ENCODE measurements at places on chromosomes 1 and 21.

DNA sequence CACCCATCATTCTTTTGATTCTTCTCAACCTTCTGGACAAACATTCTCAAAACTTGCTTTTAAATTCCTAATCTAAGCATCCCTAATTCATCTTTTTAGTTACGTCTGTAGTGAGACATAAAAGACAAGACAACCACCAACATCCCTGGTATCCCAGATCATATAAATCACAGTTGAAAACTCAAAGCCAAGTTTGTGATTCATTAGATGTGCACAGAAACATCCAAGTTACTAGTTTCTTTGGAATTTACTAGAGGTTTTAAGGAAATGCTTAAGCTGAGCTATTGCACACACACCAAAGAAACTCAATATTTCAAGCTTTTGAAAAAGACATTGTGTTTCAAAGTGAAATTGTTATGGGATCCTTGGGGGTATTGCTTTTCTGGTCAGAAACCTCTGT is 47.6 kb downstream of the ATP6V1G3 start:
- DNase-seq = no peak

DNA sequence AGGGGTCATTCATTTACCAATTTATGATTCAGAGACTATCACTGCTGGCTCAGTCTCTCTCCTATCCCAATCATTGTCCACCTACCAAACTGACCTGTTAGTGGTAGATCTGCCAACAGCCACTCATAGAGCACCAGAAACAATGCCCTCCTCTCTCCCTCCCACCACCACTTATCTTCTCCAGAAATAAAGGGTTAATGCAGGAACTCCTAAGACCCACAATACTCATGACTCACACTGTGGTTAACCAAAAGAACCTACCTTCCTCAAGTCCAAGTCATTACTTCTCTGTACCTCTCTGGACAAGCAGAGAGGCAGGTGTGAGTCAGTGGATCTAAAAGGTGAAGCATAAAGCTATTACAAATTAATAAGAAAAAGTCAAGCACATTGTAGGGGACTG is 40.9 kb upstream of the CAMK1G start:
- no peak for DNase-seq

DNA sequence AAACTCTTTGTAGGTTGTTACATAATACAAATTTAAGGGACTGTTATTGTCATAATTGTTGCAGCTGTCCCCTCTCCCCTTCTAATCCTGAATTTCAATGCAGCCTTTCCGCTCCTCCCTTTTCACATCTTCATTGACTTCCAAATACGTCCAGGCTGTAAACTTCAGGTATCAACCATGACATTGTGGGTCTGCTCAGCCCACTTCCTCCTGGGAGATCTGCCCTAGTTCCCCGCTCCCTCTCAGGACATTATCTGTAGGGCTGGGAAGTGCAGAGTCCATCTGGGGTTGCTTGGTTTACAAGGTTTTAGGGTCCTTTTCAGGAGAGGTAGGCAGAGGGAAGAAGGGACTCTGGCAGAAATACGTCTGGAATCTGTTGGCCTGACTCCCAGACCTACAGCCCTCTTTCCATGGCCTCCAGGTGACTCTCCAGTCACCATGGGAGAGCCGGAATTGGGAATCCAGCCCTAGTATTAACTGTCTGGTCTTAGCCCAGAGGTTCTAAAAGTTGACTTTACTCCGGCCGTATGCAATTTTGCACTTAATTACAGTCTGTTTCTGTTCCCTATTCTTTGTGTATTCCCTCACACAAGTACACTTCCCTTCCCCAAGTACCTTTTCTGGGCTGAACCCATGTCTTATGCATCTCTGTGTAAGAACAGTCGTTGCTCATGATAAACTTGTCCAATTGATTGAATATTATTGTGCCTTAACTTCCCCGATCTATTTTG is 4.7 kb upstream of the DENND2D start:
- DNase-seq = no peak

DNA sequence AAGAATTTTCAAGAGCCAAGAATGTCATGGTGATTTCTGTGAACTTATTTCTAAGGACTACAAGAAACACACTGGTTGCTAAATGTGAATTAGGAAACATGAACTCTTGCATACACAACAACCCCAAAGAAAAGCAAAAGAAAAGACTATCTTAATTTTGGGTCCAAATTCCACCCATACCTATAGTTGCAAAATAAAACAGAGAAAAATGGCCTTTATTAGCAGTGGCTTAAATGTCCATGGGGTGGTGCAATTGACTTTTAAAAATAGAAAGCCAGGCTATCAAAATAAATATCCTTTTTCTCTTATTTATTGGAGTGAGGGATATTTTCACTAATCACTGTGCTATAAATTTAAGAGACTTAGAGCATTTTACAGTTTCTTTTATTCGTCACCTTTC is 80.9 kb upstream of the DPYD start:
- DNase-seq = no peak

- no peak for DNase-seq
Observed at GRCh38 chr1:15620155-15620545, 2.9 kb downstream of the DDI2 start.

DNA sequence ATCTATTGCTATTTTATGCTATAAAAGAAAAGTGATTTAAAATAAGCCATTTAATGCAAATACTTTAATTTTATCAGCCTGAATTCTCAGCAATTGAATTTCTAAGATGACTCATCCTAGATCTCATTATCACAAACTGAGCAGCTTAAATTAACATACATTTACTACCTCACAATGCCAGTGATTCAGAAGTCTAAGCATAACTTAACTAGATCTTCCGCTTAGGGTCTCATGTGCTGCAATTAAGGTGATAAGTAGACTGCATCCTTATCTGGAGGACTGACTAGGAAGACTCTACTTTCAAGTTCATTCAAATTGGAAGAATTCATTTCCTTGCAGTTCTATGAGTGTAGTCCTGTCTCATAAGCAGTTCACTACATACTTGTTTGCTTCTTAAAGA is 286.6 kb downstream of the COL11A1 start:
- DNase-seq = no peak

GRCh38 chr1:245770156-245770555 is 615.4 kb downstream of the KIF26B start:
- no peak for DNase-seq

Data from brain pericyte (primary cell).